ENCODE measurements at places on chromosomes 3 and 15.

DNA sequence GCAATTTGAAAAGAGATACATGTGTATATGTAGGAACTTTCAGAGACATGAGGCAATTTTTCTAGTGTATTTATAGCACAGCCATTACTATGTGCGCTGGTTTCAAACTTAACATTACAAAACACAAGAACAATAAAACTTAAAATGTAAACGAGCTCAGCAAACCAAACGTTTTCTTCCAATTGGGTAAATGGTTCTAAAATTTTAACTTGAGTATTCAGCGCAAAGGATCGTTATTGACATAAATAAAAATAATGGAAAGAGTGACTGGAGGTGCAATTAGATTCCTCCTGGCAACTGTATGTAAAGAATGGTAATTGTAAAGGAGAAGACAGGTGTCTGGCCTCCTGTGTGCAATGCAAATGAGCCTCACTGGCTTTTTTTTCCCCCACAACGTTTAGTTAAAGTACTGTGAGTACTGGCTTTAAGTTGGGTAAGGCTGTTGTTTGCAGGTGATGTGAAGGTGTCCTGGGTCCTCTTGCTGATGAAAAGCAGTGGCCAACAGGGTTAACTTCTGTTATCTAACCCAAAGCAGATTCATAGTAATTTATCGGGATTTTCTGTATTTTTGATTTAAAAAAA, 14.1 kb upstream of the GADL1 start:
- DNase-seq, result no peak

DNA sequence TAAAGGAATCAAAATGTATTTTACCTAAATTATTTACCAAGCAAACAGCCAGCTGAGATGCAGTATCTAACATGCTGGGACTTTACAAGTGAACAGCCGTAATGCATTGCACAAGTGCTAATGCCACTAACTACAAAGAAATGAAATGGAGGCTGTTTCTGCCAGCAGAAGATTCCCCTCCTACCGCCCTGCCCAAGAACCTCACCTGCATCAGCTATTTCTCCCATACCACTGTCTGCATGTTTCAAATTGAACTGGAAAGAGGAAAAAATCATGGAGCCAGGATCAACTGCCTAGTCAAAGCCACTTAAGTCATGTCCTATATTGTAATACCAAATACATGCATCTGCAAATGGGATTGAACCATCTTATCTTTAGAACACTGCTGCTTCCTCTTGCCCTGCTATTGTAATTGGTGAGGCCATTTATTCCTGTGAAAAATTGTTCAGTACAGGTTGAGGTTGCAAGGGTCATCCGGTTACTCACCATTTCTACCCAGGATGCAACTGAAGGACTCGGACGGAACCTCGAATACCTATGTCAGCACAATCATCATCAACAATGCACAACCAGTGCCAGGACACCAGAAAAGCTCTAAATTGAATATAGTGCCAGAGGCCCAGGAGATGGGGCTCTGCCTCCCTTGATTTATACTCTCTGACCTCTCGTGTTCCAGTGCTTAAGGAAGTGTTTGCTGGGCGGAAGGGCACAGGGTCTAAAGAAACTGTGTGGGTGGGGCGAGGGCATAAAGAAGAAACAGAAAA, 27.5 kb downstream of the ANXA2 start:
- no peak for DNase-seq

GRCh38 chr3:157447026-157447694, 10.5 kb downstream of the PTX3 start:
- DNase-seq, result no peak

GRCh38 chr15:75927601-75928000, 23.9 kb downstream of the FBXO22 start:
- DNase-seq, result no peak

- DNase-seq, result no peak
Measured at GRCh38 chr3:15498431-15499214, 22.9 kb downstream of the COLQ start.

- DNase-seq, result no peak
Measured at GRCh38 chr15:39165020-39165706, 415.7 kb upstream of the THBS1 start.

DNA sequence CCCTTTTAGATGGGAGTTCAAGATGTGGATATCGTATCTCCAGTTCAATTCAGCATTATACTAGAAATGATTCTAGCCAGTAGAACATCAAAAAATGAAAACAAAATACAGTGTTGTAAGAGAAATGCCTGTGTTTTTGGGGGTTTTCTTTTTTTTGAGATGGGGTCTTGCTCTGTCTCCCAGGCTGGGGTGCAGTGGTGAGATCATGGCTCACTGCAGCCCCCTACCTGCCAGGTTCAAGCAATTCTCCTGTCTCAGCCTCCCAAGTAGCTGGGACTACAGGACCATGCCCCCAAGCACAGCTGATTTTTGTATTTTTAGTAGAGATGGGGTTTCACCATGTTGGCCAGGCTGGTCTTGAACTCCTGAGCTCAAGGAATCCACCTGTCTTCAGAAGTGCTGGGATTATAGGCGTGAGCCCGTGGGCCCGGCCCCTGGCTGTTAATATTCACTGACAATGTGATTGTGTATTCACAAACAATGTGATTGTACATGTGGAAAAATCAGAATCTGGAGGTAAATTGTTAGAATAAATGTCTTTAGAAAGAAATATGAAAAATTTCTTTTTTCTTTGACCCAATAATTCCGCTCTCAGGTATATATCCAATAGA, 59.0 kb downstream of the ARIH1 start:
- DNase-seq, result peak; percentile 14

DNA sequence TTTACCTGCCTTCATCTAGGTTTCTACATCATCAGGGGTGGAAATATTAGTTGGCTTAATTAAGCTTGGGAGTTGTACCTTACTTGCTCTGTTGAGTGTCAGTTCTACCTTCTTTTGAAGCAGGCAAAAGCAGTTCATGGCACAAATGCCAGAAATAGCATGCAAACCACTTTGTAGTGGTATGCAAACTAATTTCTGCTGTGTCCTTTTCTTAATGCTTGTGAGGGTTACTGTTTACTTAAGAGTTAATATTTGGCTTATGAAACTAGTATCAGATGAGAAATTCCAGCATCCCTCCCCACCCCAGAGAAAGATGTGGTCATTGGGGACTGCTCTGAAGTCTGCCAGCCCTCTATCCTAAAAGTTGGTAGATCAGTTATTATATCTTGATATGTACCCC, 7.1 kb downstream of the ATP2C1 start:
- no peak for DNase-seq

GRCh38 chr3:68173012-68173634, 518.7 kb upstream of the SUCLG2 start:
- no peak for DNase-seq

GRCh38 chr15:36284911-36285310, 294.5 kb upstream of the CDIN1 start:
- DNase-seq, result no peak

GRCh38 chr3:69428657-69429255, 42.9 kb upstream of the FRMD4B start:
- DNase-seq, result no peak

- peak; percentile 4 for DNase-seq
Measured at GRCh38 chr15:54082836-54083492, 104.7 kb downstream of the UNC13C start.

DNA sequence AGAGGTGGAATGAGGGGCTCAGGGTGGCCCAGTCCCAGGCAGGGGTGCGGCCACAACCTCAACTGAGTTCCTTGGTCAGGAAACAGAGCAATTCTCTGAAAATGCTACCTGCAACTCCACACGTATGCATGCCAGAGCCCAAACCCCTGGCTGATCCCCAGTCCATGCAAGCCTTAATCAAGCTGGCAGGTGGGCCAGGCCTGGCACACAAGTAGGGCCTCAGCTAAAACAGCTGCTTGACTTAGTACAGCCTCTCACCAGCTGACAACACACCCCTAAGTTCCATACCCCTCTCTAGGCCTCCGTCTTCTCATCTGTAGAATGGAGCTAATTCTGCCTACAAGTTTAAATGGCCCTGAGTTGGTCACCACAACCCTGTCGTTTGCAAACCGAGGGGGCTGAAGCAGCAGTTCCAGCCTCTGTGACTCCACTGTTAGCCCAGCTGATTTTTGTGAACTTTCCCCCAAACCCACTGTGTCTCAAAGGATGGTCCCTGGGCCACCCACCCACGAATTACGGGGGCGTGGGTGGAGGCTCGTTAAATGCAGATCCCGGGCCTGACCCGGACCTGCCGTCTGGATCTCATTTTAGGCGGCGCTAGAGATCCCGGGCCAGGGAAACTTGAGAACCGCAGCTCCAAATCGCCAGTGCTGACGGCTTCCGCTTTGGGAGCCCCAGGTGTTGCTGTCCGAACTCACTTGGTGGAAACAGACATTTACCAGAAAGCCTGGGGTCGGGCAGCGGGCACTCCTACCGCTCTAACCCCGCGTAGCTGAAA, 927 bp downstream of the CHDH start:
- no peak for DNase-seq

DNA sequence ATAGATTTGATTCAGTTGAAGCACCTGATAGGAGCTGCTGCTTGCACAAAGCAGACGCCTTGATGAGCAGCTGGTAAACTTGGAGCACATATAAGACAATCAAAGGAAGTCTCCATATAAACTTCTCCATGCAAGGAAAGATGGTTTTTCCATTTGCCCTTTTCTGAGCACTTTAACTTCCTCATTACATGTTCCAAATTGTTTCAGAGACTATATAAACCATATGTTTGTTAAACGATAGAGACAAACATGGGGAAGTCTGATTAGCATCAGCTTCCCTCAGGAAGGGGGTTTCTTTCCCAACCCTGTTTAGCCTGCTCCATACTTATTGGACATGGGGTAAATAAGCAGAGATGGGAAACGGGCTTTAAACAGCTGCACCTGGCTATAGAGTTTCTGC, 88.0 kb downstream of the DHX36 start:
- no peak for DNase-seq

DNA sequence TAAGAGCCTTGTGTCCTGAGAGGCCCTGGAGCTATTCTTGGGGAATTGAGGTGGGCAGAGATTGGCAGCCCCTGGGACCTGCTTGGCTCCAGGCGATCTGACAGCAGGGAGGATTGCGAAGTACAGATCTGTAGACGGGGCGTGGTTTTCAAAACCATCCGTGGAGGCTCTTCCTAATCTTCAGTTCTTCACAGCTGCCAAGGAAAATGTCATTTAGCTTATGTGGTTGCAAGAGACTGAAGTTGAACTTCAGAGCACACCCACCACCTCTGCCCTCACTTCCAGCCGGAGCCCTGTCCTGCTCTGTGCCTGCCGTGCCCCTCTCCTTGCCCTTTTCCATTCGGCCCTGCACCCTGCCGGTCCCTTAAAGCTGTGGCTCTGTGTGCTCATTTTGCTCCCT, 12.9 kb downstream of the NISCH start:
- no peak for DNase-seq

DNA sequence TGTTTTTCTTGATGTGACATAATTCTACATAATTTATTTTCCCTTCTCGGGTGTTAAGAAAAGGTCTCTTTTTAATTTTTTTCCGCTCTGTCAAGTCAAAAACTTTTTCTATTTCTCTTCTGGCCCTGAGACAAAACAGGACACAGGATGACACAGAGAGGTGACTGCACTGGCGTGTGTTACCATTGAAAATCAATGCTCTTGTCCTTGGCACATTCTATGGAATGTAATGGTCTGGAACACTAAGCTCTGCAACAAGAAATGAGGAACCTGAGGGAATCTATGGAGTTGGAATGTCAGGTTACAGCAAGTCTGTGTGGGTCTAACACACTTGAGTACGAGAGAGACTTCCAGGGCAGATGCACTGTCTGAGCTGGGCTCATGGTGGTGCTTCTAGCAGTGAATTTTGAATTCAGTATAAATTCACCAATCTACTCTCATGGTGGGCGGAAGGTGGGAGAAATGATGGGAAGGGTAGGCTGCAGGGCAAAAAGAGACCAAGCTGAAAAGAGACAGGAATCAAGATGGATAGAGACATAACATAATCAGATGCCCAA, 508.3 kb downstream of the TUSC7 start:
- no peak for DNase-seq

DNA sequence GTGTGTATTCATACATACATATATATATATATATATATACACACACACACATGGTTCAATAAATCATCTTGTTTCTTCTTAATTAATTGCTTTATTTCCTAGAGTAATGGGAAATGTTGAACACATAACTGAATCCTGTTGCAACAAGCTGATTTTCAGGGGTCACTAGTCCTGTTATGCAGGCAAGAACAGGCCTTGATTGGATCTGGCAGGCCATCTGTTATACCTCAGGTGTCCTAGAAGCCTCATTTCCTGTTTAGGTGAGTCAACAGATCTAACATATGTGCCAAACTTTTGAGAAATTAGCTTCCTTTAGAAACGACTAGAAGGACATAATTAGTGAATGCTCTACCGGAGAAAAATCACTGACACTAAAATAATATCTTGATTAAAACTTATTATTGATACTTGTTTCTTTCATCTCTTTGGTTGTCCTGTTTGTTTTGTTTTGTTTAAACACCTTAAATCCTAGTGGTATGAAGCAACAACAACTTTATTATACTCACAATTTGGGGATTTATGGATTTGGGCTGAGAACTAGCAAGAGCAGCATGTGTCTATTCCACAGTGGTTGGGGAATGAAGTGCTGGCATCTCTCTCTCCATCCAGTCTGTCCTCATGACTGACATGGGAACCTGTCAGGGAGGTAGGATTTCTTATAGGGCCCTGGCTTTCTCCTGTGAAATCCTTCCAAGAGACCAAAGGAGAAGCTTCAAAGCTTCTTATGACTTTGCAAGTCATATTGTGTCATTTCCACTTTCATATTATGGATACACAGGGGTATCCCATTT, 552.6 kb downstream of the NSUN3 start:
- no peak for DNase-seq

- peak; percentile 29 for DNase-seq
Measured at GRCh38 chr15:81270781-81271491, 53.0 kb downstream of the STARD5 start.

GRCh38 chr15:81888748-81889484, 156.9 kb downstream of the MEX3B start:
- no peak for DNase-seq

DNA sequence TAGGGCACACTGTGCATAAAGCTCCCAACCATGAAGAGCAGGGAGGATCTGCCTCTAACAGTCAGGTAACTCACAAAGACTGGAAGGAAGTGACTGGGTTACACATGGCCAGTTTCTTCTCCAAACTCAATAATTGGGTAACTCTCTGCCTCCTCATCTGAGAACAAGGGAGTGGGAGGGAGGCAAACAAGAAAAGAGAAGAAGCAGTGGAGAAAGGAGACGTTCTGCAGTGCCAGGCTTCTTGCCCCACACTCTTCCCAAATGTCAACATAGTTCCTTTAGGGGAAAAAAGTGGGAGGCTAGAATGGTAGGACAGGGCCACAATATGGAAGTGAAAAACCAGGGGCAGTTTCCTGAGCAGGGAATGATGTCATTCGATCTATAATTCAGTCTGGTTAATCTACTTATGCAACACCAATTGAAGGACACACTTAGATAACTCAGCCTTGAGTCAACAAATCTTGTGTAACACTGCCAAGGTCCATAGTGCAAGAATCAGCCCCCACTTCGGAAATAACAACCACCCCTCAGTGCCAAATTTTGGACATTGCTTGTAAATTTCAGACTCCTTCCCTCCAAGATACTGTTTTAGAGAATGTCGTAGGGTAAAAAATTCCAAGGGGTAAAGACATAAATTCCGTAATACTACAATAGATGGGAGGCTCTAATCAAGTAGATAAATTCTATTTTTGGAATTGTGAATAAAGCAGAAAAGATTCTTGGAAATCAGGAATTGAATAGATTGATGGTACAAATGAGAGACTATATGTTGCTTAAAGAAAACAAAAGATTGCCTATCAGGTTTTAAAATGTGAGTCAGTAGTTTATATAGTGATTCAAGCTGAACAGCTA, 143.0 kb downstream of the LPP start:
- no peak for DNase-seq
